Stimulated activated naive CD8-positive, alpha-beta T cell treated with anti-CD3 and anti-CD28 coated beads, Interleukin-15, Interleukin-2, amounts not matched to agents 100 U/mL and 50 U/mL, for 24 hours (primary cell): ENCODE measurements at places on chromosomes 16 and 17.

DNA sequence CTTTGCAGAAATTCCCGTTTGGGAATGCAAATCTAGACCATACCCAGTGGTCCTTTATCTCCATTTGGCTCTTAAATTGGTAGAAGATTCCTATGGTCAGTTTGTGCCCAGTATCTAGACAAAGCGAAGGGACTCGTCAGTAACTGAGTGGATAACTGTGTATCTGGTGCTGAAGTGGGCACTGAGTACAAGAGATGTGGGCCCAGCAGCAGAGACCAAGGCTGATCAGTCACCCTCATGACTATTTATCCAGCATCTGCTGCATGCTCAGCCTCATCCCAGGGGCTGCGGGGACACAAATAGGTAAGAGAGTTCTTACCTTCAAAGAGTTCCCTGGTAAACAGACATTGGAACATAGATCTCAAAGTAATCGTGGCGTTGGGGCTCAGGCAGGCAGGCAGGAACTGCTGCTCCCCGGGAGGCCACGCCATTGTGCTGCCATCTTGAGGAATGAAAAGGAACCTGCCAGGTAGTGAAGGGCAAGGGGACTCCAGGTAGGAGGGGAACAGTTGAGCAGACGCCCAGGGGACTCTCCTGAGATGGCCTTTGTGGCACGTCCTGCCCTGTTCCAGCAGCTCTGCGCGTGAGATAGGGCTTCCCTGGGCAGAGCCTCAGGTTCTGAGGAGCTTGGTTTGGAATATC, 10.3 kb downstream of the NT5M start:
- peak; percentile 70 for DNase-seq

DNA sequence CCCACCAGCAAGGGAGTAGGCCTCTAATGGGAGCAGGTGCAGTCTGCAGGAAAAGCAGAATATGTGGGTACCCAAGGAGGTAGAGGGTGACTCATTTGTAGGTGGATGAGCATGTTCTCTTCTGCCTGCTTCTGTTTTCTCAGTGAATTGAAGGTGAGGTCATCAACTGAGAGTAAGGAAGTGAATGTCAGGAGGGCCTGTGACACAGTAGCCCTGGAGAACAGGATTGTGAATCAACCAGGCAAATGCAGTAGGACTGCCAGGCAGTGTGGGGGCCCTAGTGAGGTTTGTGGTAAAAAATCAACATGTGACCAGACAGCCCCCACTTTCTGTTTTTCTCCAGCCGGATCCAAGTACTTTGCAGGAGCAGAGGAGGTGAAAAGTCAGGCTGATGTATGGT, 150.5 kb upstream of the SOX9 start:
- no peak for DNase-seq

DNA sequence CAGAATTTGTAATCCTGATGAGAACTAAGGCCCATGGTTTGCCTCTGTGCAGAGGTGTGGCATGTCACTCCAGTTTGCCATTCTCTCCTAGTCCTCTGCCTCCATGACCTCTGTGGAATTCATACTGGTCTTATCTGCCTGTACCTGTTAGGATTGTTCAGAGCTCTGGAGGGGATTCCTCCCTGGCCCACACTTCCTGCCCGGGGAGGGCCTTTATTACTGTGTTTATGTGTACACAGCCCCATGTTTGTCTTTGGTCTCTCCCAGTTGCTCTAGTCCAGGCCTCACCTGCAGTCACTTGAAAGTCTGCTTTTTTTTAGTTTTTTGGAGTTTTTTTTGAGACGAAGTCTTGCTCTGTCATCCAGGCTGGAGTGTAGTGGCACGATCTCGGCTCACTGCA, 36.4 kb downstream of the RHBDL3 start:
- DNase-seq = no peak

GRCh38 chr17:8577868-8578267, 52.7 kb downstream of the MYH10 start:
- no peak for DNase-seq

GRCh38 chr17:1871756-1872155, 42.0 kb downstream of the RPA1 start:
- no peak for DNase-seq

DNA sequence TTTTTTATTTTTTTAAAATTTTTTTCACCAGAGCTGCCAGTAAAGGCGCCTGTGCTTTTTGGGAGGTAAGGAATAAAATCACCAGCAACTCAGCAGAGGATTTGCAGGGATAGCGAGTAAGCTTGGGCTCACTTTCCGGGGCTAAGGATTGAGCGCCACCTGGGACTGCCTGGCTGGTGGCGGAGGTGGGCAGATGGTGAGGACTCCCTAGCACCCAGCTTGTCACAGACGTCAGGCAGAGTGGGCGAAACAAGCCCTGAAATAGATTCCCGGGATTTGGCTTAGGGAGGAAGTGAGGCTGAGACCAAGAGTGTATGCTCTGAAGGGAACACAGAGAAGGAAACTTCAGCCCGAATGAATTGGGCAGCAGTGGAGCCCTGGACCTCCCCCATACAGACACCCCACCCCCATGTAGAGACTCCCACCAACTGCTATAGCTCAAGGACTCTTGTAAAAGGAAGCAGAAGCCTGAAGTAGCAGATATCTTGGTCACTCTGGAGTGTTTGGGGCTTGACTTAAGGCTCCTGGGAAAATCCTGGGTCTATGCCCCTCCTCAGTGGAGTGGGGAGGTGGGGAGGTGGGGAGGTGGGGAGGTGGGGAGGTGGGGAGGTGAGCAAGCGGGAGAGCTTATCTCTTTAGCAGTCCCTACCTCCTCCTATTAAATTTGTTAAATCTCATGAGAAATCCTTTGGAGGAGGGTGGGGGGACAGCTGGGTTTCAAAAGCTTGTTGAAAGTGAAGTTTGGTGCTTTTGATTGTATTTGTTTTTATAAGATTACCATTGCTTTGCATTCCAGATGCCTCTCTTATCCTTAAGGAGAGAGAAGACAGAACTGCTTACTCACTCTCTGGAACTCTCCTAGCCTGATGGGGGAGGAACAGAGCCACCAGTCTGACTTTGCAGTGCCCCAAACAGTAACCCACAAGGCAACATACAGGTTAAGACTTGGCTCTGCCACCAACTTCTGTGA, 8.2 kb downstream of the ARL4D start:
- DNase-seq = no peak

DNA sequence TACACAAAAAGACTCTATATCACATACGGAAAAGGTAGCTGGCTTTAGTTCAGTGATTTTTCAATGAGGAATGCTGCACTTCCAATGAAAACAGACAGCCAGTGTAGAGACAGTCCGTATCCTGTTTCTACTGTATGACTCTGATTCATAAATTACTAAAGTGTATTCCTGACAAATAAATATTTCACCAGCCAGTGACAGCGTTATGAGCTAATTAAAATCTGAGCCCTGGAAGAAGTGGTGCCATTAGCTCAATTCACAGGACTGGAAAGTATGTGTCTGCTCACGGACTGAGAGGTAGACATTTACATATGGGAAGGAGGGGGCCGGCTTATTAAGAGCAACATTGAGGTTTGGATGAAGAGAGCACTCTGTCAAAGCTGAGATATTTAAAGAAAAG, 207.9 kb upstream of the RBFOX1 start:
- DNase-seq = no peak

DNA sequence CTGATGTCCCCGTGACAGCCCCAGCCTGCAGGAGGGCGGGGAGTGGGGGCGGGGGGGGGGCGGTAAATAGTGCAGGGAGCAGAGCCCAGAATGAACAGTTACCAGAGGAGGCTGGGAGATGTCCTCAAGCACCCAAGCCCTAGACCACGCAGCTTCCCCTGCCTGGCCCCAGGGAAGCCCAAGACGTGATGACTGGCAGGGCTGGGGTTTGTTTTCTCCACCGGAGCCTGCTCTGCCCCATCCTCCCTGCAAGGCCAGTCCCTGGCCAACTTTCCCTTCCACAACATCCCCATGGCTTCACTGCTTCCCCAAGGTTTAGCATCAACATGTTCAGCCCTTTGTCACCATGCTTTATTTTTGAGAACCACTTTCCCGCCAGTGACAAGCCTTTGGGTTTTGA, 1.4 kb upstream of the BEAN1 start:
- no peak for DNase-seq

DNA sequence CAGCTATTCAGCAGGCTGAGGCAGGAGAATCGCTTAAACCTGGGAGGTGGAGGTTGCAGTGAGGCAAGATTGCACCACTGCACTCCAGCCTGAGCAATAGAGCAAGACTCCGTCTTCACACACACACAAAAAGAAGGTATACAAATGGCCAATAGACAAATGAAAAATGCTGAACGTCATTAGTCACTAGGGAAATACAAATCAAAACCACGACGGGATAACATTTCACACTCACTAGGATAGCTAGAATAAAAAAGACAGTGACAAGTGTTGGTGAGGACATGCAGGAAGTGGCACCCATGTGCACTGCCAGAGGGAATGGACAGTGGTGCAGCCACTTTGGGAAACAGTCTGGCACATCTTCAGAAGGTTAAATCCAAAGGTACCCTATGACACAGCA, 172.9 kb downstream of the FTO start:
- DNase-seq = no peak

- DNase-seq = no peak
Measured at GRCh38 chr16:35798885-35799426, 2339.5 kb downstream of the TP53TG3F start.

DNA sequence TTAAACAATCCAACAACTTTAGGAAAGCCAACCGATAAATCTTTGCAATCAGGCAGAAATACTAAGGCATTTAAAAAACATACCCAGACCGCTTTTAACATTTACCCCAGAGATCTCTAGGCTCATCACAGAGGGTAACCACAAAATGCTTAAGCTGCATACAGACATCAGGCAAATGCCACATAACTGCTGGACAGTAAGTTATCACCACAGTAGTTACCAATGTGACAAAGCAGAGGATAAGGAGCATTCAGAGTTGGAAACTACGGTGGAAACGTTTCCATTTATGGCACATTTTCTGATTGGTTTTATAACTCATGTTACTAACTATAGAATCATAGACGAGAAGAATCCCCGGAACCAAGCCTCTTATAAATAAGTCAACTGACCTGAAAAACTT, 77.5 kb downstream of the KANSL1 start:
- no peak for DNase-seq

DNA sequence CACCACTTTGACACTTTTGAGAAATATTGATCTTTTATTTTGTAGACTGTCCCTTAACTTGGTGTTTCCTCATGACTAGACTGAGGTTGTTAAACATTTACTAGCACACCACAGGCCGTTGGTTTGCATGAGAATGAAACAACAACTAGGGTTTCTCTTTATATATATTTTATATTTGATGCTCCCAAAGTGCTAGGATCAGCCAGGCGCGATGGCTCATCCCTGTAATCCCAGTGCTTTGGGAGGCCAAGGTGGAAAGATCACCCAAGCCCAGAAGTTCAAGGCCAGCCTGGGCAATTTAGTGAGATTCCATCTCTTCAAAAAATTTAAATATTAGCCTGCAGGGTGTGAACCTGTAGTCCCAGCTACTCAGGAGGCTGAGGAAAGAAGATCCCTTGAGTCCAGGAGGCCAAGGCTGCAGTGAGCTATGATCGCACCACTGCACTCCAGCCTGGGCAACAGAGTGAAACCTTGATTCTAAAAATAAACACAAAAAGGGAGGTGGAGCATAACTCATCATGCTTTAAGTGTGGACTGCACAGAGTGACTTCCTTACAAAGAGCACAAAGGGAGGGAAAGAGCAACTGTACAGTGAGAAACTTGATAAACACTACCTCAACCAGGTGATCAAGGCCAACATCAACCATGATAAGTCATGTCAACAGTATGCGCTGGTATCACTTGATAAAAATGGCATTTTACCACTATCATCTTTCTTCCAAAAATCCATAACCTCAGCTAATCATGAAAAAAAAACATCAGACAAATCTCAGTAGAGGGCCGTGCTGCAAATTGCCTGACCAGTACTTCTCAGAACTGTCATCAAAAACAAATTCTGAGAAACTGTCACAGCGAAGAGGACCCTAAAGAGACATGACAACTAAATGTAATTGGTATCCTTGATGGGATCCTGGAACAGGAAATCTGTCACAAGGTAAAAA, 72.8 kb upstream of the ATF7IP2 start:
- DNase-seq = no peak

DNA sequence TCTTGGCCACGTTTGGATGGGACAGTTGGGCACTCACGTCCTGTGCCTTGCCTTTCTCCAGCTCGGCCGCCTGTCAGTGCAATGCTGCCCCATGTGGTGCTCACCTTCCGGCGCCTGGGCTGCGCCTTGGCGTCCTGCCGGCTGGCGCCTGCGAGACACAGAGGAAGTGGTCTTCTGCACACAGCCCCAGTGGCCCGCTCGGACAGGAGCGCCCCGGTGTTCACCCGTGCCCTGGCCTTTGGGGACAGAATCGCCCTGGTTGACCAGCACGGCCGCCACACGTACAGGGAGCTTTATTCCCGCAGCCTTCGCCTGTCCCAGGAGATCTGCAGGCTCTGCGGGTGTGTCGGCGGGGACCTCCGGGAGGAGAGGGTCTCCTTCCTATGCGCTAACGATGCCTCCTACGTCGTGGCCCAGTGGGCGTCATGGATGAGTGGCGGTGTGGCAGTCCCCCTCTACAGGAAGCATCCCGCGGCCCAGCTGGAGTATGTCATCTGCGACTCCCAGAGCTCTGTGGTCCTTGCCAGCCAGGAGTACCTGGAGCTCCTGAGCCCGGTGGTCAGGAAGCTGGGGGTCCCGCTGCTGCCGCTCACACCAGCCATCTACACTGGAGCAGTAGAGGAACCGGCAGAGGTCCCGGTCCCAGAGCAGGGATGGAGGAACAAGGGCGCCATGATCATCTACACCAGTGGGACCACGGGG, 7.1 kb downstream of the ACSF3 start:
- no peak for DNase-seq

GRCh38 chr16:79612207-79612606, 11.7 kb upstream of the MAF start:
- no peak for DNase-seq

DNA sequence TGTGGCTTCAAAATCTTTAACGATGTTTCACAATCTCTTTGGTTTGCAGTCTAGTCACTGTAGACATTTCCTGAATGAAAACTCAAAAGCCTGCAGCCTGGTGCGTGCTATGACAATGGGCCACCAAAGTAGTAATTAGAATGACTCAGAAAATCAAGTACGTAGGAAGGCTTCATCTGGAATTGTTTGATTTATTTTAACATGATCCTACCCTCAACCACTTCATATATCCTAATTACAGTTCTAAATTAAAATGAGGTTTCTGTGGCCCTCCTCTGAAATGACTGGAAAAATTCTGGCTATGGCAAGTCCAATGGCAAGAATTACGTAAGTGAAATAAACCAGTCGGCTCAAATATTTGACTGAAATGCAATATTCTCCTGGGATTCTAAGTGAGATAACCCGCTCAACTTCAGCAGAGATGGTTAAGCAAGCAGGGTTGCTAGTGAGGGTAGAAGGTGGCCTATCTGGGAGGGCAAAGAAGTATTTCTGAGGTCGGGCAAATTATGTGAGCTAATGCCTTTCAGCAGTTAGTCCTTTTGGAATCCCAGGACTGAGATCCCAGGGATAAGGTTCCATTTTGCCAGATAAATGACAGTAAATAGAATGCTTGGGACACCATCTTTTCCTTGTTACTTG, 145.6 kb upstream of the MYOCD start:
- DNase-seq = no peak

DNA sequence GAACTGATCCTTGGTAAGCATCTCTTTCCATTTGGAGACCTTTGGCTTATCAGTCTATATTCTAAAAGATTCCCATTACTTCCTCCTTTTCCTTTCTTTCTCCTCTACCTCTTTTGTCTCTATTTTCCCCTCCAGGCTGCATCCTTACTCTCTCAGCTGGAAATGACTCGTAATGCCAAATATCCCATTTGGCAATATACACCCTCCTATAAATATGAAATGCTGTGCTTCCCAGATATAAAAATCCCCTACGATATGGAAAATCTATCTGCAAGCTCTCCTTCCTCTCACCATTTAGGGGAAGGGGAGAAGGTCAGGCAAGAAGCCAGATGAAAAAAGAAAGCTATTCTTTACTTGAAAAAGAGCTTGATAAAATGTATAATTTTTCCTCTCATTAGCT, 39.9 kb downstream of the XPO6 start:
- no peak for DNase-seq
